ENCODE measurements at places on chromosomes 3 and 15.

DNA sequence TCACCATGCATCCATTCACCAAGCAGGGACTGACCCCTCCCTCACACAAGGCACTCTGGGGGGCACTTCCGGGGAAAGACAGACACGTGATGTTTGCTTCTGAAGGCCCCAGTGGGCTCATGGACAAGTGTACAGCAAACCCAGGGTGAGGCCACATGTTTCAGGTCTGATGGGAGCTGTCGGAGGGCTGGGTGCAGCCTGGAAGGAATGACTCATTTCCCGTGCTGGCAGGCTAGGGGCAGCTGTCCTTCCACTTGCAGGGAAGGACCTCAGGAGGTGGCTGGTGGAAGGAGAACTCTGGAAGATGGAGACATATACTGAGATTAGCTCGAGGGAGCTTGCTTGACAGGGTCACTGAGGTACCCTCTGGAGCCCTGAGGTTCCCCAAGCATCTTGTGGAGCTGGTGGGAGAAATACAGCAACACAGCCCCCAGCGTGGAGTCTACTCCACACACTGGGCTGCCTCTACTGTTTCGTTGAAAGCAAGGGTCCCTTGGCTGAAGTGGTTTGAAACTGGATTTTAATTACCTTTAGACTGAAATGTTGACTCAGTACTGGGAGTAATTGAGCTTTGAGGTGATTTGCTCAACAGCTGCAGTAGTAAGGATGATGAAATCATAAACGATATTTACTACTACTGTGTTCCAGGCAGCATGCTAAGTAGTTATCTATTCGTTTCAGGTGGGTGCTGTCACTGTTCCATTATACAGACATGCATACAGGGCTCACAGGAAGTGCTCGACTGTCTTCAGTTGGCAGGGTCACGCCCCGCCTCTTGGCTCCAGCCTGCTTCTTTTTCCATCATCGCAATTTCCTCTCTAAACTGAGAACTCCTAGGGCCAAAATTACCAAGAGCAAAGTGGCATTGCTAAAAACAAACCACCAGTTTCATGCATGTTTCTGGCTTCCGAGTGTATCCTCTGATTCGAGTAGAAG lies 230.4 kb downstream of the ADAMTS17 start:
- DNase-seq = peak; percentile 92

DNA sequence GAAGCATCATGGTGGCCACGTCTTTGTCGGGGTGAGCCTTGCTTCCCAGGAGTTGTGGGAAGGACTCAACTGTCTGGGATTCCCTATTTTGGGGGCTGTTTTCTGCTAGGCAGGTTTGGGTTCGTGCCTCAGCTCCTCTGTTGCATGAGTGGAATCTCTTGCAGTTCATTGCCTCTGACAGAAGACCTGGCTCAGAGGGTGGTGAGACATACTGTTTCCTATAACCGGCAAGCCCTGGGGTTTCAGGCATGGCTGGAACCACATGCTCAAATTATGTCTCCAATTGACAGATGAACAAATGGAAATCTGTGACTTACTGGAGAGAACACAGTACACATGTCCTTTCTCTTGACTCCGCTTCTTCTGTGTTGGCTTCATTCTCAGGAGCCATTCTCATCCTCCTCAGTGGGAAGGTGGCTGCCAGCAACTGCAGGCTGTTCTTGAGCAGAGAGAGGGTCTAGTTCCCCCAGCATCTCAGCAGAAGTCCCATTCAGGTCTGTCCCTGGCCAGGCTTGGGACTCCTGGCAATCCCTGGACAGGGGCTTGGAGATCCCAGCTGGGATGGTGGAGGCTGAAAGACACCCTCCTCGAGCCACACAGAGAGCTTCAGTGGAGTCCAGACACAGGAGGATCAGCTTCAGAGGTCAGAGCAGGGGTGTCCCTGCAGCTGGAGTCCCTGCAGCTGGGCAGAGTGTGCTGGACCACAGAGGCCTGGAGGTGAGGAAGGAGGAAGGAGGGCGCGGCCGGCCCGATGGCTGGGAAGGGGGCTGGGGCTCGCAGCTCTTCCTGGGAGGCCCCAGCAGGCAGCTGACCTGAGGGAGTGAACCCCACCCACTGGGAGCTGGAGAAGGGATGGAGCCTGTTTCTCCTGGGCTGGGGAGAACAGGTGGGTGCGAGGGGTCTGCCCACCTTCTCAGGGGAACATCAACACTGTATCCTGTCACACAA lies 97.6 kb downstream of the LSM3 start:
- no peak for DNase-seq

GRCh38 chr15:29252234-29252633 lies 17.4 kb downstream of the NSMCE3 start:
- no peak for DNase-seq

- peak; percentile 91 for DNase-seq
Observed at GRCh38 chr3:190252080-190252479, 70.2 kb downstream of the CLDN1 start.

DNA sequence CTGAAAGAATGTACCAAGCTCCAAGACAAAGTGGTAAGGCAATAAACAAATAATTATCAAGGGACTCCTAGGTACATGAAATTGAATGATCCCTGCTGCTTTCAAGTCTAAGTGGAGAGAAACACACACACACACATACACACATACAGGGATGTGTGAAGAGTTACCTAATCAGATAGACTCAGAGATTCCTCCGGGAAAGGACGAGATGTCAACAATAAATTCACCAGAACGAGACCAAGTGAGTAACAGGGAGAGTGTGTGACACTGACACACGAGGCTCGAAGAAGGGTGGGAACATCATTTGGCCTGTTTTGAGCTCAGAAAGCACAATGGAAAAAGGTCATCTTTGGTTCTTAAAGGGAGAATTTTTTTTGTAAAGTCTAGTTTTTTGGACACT lies 13.4 kb downstream of the LRIG1 start:
- no peak for DNase-seq

- DNase-seq = no peak
Observed at GRCh38 chr3:178306432-178307115, 229.7 kb upstream of the KCNMB2 start.

- no peak for DNase-seq
Observed at GRCh38 chr3:134149286-134149685, 101.4 kb downstream of the RYK start.

GRCh38 chr3:73680391-73681095 lies 55.8 kb upstream of the PDZRN3 start:
- DNase-seq = no peak

DNA sequence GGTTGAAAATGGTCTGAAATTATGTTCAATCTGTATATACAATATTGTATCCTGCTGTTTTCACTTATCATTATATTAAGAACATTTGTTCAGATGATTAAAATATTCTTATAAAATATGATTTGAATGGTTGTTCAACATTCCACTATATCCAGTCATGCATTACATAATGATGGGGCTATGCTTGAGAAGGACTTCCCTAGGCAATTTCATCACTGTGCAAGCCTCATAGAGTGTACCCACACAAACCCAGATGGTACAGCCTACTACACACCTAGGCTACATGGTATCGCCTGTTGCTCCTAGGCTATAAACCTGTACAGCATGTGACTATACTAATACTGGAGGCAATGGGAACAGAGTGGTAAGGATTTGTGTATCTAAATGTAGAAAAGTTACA lies 30.5 kb downstream of the SLC7A14 start:
- DNase-seq = peak; percentile 38

- DNase-seq = peak; percentile 66
Observed at GRCh38 chr3:4904811-4905695, 74.2 kb upstream of the BHLHE40 start.

- DNase-seq = no peak
Observed at GRCh38 chr3:37519661-37520060, 342.0 kb upstream of the CTDSPL start.

DNA sequence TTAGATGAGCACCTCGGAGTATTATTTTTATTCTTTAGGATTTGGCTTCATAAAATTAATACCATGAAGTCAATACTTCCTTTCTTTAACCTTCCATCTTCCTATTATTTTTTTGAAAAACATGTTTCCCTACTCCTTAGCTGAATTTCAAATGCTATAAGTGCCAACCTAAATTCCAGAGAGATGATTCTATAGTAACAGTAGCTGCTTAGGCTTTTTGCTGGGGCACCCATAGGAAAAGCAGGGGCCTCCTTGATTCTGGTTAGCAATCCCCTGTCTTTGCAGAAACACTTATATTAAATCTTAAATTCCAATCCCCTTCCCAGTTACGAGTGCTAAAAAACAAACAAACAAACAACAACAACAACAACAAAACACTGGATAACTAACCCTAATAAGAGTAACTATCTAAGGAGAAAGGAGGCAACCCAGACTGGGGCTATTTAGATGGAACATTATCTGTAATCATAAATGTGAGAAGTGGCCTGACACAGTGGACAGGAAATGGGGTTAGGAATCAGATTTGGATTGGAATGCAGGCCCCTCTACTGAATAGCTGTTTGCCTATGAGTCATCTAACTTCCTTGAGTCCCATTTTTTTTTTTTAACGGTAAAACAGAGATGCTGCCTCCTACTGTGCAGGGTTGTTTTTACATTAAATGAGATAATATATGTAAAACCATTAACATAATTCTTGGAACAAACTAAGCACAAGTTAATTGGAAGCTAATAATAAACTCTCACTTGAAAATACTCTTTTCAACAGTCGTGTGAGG lies 148.1 kb downstream of the WDR72 start:
- DNase-seq = peak; percentile 4

DNA sequence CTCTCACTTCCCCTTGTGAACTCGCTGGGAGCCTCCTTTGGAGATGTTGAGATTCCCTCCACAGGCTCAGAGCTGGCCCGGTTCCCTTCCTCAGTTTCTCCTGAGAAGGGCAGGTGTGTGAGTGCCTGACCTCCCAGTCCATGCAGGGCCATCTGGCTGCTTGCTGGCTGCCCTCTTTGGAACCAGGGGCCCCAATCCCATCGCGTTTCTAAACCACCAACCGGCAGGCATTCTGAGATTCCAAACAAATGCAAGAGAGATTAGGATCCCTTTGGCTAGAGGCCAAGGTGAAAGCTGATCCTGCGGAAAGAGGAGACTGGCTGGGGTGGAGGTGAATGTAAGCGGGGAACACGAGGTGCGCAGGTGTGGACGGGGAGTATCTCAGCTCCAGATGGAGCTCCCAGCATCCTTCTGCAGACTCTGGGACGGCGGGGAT lies 2.9 kb upstream of the PRRT3 start:
- peak; percentile 31 for DNase-seq

GRCh38 chr15:74782259-74783071 lies 585 bp downstream of the CSK start:
- no peak for DNase-seq

DNA sequence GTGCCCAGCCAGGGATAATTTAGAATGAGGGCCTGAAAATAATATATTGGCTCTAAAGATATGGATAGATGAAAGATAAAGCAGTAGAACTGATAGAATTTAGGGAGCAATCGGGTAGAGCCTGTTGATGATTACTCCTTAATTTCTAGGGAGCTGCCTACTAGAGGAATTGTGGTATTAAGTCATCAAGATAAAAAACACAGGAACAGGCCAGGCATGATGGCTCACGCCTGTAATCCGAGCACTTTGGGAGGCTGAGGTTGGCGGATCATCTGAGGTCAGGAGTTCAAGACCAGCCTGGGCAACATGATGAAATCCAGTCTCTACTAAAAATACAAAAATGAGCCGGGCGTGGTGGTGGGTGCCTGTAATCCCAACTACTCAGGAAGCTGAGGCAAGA lies 130.4 kb downstream of the PCCB start:
- no peak for DNase-seq

- DNase-seq = no peak
Observed at GRCh38 chr3:34793057-34793456, 846.3 kb upstream of the ARPP21 start.

Measured in fibroblast of pulmonary artery (primary cell).